ENCODE measurements at places on chromosomes 5 and 9.

DNA sequence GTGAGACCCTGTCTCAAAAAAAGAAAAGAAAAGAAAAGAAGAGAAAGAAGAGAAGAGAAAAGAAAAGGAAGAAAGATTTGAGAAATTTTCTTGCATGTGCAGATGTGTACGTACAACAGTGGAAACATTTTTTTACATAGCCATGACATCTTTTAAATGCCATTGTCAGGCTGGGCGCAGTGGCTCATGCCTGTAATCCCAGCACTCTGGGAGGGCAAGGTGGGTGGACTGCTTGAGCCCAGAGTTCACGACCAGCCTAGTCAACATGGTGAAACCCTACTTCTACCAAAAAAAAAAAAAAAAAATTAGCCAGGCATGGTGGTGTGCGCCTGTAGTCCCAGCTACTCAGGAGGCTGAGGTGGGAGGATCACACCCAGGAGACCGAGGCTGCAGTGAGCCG is 6.6 kb downstream of the LMAN2 start:
- DNase-seq = no peak

DNA sequence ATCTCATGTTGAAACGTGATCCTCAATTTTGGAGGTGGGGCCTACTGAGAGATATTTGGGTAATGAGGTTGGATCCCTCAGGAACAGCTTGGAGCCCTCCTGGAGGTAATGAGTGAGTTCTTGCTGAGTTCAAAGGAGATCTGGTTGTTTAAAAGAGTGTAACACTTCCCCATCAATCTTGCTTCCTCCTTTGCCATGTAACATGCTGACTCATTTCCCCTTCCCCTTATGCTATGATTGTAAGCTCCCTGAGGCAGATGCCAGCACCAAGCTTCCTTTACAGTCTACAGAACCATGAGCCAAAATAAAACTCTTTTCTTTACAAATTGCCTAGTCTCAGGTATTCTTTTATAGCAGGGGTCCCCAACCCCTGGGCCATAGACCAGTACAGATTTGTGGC is 352.3 kb downstream of the SLCO4C1 start:
- no peak for DNase-seq

GRCh38 chr9:78369639-78370219 is 72.8 kb downstream of the PSAT1 start:
- DNase-seq = peak; percentile 19

DNA sequence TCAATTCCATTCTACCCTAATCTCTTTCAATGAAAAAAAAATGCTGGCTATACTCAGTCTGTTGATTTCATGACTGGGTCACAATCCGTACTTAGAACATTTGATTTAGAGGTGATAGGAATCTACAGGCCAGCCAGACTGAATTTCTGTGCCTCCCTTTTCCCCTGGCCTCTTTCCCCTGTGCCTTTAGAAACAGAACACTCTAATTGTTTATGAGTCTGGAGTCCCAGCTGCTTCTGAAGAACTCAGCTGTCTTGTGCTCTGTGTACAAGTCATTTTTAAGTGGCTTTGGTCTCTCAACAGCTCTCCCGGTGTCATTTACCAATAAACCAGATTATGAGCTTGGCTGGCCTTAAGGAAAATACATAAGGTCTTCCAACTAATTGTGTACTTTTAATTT is 94.1 kb upstream of the ITGA2 start:
- DNase-seq = no peak
